ENCODE measurements at places on chromosomes 4 and X. TPM values are rescaled to one million over a fixed set of nuclear protein-coding genes. Genes with fewer than 3 reads are reported as not detected.

The SUPT20HL1 gene
- total RNA-seq, result not detected

The SATL1 gene
- total RNA-seq, result 0.18 TPM

The CENPI gene
- 40.7 TPM for total RNA-seq

The CYSLTR1 gene
- 0.63 TPM for total RNA-seq

The KDR gene
- total RNA-seq, result not detected

The WDR17 gene
- 0.41 TPM for total RNA-seq

The NRK gene
- total RNA-seq, result not detected

The GRIA3 gene
- total RNA-seq, result not detected

The RBMXL3 gene
- total RNA-seq, result not detected

The LUZP4 gene
- not detected for total RNA-seq

The ANOS1 gene
- 3.5 TPM for total RNA-seq

The OPN1MW2 gene
- total RNA-seq, result not detected

The TRIM61 gene
- total RNA-seq, result not detected
